Activated CD4-positive, alpha-beta memory T cell treated with anti-CD3 and anti-CD28 coated beads, Interleukin-2, amount 10 ng/mL, durations not matched to agents 7 days and 5 days (primary cell): ENCODE measurements at places on chromosomes 3 and 15. TPM values are rescaled to one million over a fixed set of nuclear protein-coding genes. Genes with fewer than 3 reads are reported as not detected.

GRCh38 chr15:71348597-71348996 is 233.3 kb downstream of the THSD4 start:
- no peak for DNase-seq

DNA sequence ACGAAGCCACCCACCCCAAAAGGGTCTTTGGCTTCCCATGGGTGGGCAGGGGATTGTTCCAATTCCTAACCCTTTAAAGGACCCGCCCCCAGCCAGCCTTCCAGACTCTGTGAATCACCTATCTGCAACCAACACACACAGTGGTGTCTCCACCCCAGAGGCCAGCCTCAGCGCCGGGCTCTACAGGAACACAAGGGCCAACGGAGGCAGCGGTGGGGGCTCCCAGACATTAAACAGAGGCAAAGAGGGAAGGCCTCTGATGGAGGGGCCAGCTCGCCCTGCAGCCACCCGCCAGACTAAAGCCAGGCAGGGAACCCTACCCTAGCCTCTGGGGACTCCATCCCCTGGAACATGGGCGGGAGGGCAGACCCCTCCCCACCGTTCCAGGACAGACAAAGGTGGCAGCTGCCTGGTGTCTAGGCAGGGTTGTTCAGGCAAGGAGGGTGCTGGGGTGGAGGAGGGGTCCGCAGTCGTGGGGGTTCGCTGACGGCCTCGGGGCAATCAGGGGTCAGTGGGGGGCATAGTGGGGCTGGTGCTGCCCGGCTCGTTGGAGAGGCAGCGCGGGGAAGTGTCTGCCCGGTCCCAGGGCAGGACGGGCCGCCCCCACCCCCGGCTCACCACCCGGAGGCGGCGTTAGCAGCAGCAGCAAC is 448 bp downstream of the SHISA5 start:
- no peak for DNase-seq

DNA sequence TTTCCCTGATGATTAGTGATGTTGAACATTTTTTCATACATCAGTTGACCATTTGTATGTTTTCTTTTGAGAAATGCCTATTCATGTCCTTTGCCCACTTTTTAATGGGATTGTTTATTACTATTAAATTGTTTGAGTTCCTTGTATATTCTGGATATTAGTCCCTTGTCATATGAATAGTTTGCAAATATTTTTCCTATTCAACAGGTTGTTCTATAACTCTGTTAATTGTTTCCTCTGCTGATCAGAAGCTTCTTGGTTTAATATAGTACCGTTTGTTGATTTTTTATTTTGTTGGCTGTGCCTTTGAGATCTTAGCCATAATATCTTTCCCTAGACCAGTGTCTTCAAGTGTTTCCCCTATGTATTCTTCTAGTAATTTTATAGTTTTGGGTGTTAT is 189.0 kb upstream of the RARB start:
- DNase-seq, result no peak

GRCh38 chr15:39819533-39819932 is 36.9 kb upstream of the FSIP1 start:
- DNase-seq, result no peak

The MLF1 gene
- 1.5 TPM for total RNA-seq

The SLC35G2 gene
- 0.83 TPM for total RNA-seq
